ENCODE measurements at places on chromosomes 7 and 10.

DNA sequence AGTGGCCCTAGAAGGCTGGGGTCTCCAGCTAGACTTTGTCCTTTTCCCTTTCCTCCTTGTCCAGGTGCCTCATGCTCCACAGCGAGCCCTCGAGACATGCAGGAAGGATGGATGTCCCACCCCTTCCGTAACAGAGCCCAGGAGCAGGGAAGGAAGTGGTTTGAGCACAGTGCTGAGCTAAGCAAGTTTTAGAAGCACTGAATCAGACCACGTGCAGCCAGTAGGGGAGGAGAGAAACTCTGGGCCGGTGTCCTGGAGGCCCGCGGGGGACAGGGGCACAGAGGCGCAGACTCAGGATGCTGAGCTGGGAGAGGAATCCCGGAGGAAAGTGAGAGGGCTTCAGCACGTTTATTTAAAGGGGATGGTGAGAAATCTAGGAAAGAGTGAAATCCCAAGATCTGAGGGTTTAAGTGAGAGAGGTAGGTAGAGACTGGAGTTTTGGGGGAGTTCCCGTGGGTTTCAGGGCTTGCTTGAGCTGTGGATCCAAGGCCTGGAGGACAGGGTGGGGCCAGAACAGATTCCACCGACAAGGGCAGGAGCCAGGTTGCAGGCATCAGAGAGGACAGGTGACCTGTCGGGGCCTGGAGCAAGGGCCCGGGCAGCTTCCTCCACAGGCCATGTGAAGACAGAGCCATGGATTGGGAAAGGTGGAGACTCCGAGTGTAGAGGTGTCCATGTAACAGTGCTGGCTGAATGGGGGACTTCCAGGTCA, 4.4 kb upstream of the IRF5 start:
- DNase-seq = no peak

DNA sequence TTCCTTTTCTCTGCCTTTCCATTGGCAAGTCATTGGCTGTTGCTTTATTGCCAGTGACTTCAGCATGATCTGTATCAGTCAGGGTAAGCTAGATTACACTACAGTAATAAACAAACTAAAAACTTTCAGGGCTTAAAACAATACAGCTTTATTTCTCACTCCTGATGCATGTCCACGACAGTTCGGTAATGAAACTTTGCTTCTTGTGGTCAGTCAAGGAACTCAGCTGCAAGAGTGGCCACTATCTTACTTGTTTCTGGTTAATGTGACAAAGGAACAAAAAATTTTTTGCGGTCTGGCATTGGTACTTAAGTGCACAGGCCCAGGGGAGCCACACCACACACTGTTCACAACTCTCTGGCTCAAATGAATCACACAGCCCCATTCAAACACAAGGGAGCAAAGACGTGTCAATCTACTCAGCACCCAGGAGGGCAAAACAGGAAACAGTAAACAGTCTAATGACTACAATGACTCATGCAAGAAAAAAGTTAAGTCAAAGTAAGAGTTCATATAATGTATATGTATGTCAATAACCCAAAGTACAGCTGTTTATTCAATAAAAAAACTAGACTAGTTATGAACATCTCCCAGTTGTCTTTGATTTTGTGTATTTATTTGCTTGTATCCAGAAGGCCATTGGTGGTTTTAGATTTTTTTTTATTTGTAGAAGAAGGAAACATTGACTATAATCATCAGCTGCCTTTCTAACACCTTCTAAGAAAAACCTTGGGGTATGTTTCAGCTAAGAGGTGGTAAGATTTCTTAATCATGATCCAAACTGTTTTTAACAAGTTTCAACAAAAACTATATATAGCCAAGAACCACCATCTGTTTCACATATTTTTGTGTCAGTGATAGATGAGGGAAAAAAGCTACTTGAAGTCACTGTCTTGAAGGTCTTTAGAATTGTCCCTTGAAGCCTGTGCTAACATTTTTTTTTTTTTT, 134.4 kb upstream of the FAM3C start:
- peak; percentile 31 for DNase-seq

GRCh38 chr10:6338361-6338760, 135.6 kb downstream of the PFKFB3 start:
- DNase-seq = no peak

GRCh38 chr7:47337531-47337930, 244.4 kb downstream of the TNS3 start:
- no peak for DNase-seq

GRCh38 chr7:53800746-53801145, 741.4 kb upstream of the VSTM2A start:
- no peak for DNase-seq

GRCh38 chr7:50492770-50493519, 42.8 kb upstream of the FIGNL1 start:
- no peak for DNase-seq

DNA sequence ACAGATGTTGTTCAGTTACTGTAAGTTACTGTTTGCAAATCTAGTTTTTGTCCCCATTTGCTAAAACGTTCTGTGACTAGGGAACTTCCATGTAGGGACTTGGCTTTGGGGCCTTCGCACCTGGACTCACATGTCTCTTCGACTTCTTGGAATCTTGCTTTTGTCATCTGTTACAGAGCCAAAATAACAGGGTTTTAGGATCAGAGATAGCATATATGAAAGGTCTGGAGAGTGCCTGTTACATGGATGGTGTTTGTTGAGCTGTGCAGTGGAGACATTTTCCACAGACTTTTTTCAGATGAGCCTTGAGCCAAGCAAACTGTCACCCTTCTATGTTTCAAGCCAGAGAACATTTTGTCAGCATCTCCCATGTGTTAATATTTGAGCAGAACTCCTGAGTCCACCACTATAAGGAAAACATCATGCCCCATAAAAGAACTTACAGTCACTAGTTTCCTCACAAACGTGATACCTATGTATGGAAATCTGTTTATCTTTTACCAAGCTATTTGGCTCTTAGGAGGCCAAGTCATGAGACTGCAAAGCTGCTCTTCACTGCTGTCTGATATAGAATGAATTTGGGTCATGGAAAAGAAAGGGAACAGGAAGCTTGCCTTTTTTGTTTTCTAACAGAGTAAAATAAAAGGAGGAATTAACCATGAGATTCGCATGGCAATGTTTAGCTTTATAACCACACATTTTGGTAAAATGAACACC, 818.6 kb upstream of the IGFBP3 start:
- DNase-seq = peak; percentile 62

DNA sequence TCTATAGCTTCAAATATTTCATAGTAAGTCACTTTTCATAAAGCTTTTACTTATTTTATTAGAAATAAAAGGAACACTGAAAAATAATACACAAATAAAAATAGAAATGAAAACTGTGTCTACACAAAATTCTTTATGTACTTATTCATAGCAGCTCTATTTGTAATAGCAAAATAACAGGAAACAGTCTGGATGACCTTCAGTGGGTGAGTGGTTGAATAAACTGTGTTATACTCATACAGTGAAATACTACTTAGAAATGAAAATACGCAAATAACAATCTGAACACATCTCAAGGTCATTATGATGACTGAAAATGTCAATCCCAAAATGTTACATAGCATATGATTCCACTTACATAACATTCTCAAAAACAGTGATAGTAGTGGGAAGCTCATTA, 138.7 kb upstream of the PCLO start:
- no peak for DNase-seq

GRCh38 chr10:107583974-107584373, 419.5 kb upstream of the SORCS1 start:
- no peak for DNase-seq

DNA sequence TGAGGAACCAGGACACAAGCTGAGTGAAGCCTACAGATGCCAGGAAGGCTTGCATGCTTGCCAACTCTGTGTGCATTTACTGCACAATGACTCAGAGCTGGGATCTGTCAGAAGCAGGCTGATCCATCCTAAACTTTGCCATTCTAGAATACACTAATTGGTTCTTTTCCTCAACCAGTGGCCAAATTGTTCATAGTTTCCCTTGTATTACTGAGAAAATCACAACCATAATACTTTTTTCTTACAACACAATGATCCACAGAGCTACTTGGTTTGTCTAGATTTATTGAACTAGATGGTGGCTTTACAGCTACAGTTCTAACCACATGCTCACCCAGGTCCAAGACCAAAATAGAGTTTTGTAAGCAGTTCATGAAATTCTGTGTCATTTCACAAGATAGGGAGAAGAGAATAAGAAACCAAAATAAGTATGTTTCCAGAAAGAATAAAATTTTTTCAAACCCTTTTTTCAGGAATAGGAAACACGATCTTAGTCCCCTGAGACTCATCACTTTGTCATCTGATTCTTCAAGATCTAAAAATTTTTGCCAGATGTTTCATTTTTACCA, 21.0 kb upstream of the LRRC17 start:
- peak; percentile 66 for DNase-seq

DNA sequence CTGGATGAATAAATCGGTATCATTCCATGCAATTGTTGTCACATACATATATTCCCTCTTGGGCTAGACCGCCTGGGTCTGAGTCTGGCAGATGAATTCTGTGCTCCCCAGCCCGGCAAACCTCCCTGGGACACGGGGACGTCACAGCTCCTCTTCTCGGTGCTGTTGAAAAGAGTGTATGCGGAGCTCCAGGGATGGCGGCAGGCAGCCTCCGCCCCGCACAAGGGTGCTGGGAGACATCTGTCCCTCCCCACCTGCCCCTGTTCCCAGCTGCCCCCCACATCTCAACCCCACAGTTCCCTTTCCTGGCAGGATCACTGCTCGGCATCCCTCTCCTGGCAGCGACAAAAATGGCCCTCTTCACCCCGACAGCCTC, 32.1 kb downstream of the PRKAG2 start:
- DNase-seq = no peak

DNA sequence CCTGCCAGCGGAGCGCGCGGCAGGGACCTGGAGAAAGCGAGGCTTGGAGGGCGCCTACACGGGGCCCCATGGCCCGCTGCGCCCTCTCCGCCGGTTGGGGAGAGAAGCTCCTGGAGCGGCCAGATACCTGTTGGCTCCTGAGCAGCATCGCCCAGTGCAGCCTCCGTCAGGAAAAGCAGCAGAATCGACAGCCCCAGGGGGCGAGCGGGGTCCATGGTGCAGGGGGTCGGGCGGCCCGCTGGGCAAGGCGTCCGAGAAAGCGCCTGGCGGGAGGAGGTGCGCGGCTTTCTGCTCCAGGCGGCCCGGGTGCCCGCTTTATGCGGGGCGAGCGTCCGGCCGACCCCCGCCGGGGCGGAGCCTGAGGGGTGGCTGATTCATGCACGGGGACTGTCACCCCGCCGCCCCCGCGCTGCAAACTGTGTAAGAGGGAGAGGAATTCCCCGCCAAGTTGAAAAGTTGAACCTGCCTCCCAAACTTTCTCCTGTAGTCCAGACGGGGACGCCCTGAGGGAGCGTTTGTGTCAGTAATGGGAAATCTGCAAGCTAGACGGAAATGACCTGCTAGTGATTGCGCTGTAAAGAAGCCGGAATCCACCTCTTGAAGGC, at the start of gene TFPI2:
TFPI2 (minus strand) TSS at position 290 of the 605 bp plus-strand sequence; CDS start at position 215, 75 bp downstream.
- DNase-seq = peak; percentile 15

- no peak for DNase-seq
These were observed 89.9 kb downstream of the APBB1IP start for GRCh38 chr10:26528048-26528447.

- DNase-seq = no peak
These were observed 774.8 kb upstream of the MBL2 start for GRCh38 chr10:53547364-53547763.

DNA sequence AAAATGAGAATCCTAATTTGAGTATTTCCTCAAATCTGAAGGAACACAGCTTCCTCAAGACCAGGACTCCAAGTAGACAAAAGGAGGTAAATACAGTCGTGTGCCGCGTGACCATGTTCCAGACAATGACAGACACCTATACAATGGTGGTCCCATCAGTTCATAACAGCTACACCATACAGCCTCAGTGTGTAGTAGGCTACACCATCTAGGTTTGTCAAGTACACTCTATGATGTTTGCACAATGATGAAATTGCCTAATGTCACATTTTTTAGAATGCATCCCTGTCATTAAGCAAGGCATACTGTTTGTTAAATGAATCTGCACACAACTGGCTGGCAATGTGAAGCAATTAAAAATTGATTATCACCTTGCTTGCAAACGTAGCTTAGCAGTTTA, 107.9 kb downstream of the PROSER2 start:
- no peak for DNase-seq

DNA sequence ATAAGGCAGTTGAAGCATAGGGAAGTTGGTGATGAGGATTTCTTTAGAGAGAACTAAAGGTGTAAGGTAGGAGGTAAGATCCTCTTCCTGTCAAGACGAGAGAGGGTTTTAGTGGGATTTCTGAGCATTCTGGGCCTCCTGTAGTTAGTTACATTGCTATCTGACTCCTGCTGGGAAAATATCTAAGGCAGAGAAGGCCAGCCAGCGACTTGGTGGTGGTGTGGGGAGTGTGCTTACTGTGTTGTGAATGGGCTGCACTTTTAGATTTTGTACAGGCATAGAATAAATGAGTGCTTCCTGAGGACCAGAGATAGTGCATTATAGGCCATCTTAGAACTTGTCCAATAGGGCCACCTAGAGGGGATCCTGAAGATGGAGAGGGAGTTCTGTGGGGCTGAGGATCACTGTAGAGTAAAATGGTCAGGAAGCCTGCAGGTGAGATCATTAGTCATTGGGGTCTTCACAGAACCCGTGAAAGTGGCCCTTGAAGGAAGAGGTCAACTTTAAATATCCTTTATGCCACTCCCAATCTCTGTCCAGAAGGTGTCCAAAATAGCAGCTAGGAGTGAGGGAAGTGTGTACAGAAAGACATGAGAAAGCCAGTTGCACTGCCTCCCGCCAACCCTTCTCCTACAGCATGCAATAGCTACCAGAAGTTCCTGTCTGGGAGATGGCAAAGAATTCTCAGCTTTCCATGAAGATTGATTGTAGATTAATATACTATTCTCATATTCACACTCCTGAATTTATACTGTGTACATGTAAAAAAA, 266.6 kb downstream of the POLR1F start:
- no peak for DNase-seq

- no peak for DNase-seq
These were observed 636.1 kb upstream of the FZD8 start for GRCh38 chr10:36278176-36278575.

DNA sequence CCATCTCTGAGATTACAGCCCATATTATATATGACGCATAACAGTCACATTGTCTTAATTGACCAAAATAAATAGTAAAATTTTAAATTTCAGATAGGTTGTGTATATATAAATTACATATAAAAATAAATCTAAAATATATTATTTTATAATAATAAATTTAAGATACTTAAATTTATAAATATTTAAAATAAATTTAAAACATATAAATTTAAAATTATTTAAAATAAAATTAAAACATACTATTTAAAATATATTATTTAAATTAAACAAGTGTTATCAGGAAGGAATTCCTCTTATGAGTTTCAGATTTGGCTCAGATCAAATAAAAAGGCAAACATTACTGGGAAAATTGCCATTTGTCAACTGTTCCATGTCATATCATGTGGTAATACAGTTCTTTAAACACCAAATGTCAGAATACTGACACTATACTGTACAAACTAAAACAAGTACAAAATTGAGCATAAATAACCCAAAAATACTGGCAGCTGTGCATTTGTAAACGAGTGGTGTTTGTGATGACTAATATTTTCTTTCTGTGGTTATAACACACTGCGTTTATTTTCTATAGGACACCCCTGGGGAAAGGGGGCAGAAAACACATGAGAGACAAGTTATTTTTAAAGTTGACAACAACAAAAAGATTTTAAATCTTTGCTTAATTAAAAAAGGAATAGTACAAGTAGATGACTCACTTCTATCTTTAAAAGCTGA, 71.3 kb upstream of the DGKB start:
- no peak for DNase-seq

All from muscle of arm (tissue), 14 donors.